Right atrium auricular region (tissue), 2 donors: ENCODE measurements at places on chromosomes 1 and 21. TPM values are rescaled to one million over a fixed set of nuclear protein-coding genes. Genes with fewer than 3 reads are reported as not detected.

DNA sequence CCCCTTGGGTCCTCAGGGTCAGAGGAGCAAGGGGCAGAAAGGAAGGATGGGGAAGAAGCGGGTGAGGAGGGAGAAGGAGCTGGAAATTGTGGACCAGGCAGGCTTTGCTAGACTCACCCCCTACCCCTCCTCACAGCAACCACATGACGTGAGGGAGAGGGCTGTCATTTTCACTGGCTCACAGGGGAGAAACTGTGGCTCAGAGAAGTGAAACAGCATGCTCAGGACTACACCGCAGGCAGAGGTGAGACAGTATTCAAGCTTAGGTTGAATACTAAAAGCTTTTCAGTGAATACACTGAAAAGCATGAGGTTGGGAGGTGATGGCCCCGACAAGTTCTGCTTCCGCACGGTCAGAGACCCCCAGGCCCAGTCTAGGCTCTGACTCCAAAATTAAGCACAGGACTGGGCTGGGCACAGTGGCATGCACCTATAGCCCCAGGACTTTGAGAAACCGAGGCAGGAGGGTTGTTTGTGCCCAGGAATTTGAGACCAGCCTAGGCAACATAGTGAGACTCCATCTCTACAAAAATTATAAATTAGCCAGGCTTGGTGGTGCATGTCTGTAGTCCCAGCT is 1.2 kb upstream of the CLEC20A start:
- peak; percentile 26 for DNase-seq

DNA sequence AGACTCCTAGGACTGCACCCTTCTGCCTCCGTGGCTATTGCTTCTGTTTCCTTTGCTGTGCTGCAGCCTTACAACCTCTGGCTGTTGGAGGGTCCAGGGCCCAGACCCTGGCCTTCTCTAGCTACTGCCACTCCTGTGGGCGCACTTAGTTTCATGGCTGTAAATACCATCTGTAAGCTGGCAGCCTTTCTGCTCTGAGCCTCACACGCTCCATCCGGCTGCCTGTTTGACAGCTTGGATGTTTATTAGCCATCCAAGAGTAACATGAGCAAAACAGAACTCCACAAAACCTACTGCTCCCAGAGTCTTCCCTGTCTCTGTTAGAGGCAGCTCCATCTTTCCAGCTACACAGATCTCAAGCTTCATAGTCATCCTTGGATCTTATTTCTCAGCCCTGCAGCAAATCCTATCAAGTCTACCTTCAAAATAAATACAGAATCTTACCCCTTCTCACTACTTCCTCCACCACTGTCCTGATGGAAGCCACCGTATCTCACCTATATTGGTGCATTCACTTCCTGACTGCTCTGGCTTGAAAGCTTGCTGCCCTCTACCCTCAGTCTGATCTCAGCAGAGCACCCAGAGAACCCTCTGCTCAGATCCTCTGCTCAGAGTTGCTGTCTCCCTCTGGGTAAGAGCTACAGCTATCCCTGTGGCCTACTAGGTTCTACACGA is 19.1 kb downstream of the SLC25A33 start:
- no peak for DNase-seq

GRCh38 chr1:165763442-165763841 is 5.2 kb downstream of the TMCO1 start:
- no peak for DNase-seq

DNA sequence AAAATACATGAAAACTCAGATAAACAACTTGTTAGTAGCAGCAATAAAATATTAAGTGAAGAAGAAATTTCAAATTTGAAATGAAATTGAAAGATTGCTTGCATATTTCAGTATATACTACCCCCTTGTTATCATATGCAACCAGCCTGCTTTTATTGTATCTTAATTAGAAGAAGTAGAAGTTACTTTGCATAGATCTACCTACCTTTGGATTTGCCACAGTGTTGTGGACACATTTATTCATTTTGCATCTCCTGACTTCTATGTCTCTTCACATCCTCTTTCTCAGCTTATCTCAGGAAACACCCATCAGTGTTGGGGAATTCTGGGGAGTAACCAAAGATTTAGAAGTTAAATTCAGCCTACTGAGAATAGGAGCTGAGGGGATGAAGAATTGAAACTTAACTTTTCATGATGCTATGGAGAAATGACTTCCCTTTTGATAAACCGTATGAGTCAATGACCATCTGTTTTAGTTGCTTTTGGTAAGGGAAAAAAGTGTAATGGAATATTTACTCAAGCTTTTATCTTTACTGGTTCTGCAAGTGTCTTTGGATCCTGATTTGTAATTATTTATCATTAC is 96.9 kb downstream of the RGL1 start:
- no peak for DNase-seq

GRCh38 chr1:111515291-111516004 is 12.0 kb upstream of the ADORA3 start:
- DNase-seq, result peak; percentile 82

Gene NBPF26
- total RNA-seq, result 6.9 TPM

Gene NHLH1
- not detected for total RNA-seq

- DNase-seq, result no peak
These were observed 3.9 kb upstream of the LEFTY2 start for GRCh38 chr1:225944951-225945350.

Gene S1PR1
- total RNA-seq, result 92.2 TPM

GRCh38 chr1:41574842-41575241 is 90.4 kb upstream of the EDN2 start:
- no peak for DNase-seq

- no peak for DNase-seq
These were observed 516.6 kb downstream of the SMYD3 start for GRCh38 chr1:245990315-245991022.

Gene DMBX1
- total RNA-seq, result not detected

- DNase-seq, result no peak
These were observed 473.8 kb upstream of the PKN2 start for GRCh38 chr1:88210103-88210787.

Gene OR6K3
- not detected for total RNA-seq

DNA sequence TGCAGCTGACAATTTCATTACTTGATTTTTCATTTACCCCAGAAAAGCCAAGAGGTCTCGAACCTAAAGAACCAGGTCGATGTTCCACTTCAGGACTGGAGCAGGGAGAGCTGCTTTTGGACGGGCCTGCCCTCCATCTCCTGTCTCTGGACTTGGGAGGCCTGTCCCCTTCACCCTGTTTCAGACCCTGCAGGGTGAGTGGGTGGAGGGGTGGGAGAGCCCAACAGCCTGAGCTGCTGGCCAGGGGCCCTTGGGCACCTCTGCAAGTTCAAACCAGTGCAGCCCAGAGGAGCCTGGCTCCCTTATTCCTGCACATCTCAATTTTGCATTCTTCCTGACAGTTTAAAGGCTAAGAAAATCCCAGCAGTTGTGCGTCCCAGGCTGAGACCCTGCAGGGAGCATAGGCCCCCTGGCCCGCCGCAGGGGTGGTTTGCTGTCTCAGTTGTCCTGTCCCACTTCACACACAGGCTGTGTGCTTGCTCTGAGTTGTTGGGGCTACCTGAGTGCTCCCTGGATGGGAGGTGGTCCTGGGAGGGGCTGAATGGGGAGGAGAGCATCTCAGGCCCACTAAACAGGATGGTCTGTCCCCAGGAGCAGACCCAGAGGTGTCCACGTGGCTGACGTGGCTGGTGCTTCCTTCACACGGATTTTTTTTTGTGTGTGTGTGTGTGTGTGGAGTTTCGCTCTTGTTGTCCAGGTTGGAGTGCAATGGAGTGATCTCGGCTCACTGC is 443.7 kb downstream of the PTPRU start:
- DNase-seq, result peak; percentile 43
